ENCODE measurements at places on chromosomes 12 and 14. TPM values are rescaled to one million over a fixed set of nuclear protein-coding genes. Genes with fewer than 3 reads are reported as not detected.

GRCh38 chr14:51087031-51087441 lies 7.9 kb downstream of the TRIM9 start:
- H3K4me1 ChIP-seq: no peaks in the 10 kb centered on the region
- no peak overlapping the region for H3K27ac ChIP-seq
- H3K36me3 ChIP-seq: no peaks in the 10 kb centered on the region
- no peak overlapping the region for H3K4me3 ChIP-seq
- DNase-seq: no peak

The TMEM119 gene
- 46.3 TPM for total RNA-seq

The CEBPE gene
- total RNA-seq: not detected

The C2CD5 gene
- total RNA-seq: 53.9 TPM

The PTPN6 gene
- total RNA-seq: 14.3 TPM

The IL22 gene
- total RNA-seq: not detected

The THAP2 gene
- 2.4 TPM for total RNA-seq
